ENCODE measurements at places on chromosomes 16 and 17.

DNA sequence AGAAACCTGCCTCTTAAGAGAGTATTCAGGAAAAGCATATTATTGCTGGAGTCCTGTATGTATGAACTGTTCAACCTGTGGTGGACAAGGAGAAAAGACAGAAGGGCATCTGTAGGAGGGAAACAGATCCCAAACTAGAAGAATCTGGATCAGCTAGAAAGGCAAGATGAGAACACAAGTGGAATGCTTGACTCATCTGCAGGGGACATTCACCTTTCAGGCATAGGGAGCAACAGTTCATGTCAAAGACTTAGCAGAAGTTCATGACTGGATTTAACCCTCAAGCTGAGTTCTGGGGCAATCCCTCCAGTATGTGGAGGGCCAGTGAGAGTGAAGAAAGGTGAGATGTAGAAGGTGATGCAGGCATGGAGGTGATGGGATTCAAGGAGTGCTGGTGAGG, 135.9 kb upstream of the DYNLRB2 start:
- DNase-seq: no peak

GRCh38 chr17:68759343-68760140, 158.4 kb upstream of the FAM20A start:
- peak; percentile 9 for DNase-seq

GRCh38 chr17:42188749-42189650, 3.7 kb upstream of the HCRT start:
- DNase-seq: no peak

GRCh38 chr17:62892870-62893338, 73.1 kb upstream of the TANC2 start:
- DNase-seq: peak; percentile 19

- no peak for DNase-seq
Measured at GRCh38 chr16:89102481-89103073, 8.9 kb downstream of the ACSF3 start.

DNA sequence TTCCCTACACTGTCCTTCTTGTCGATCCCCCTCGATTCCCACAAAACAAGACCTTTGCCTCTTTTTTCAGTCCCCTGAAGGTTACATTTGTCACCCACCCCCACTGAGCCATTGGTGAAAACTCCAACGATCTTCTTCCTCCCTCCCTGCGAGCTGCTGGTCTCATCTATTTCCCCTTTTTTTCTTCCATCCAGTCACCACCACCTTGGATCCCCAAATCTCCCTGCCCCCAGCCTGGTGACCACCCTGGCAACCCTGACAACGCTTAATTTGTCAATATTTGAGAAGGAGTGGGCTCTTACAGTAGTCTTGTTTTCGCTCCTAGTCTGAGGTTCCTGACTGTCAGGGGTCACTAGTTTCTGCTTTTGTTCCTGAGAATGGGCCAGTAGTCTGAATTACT, 62.9 kb downstream of the SMPD3 start:
- DNase-seq: no peak

DNA sequence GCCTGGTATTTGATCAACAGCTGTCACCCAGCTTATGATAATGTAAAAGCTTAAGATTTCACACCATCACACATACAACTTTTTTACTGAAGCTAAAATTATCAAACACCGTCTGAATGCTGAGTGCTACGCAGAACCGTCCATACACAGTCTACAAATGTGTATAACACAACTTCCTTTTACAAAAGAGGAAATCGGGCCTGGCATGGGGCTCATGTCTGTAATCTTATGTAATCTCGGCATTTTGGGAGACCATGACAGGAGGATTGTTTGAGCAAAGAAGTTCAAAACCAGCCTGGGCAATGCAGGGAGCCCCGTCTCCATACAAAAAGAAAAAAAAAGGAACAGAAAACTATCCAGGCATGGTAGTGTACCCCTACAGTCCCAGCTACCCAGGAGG, 19.6 kb upstream of the QRICH2 start:
- no peak for DNase-seq

- DNase-seq: peak; percentile 77
Measured at GRCh38 chr17:1486802-1487695, 5.4 kb downstream of the MYO1C start.

DNA sequence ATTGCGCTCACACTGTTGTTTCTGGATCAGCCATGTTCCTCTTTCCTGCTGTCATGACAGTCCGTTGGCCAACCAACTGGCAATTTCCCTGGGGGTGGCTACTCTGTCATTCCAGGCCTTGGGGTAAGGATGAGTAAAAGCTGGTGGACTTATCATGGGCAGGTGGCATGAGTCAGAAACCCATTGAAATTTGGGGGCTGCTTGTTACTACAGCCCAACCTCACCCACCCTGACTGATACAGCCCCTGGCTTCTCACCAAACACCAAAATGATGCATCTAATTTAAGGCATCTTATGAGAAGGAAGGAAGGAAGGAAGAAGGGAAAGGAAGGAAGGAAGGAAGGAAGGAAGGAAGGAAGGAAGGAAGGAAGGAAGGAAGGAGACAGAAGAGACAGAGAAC, 53.9 kb upstream of the CRHR1 start:
- no peak for DNase-seq

DNA sequence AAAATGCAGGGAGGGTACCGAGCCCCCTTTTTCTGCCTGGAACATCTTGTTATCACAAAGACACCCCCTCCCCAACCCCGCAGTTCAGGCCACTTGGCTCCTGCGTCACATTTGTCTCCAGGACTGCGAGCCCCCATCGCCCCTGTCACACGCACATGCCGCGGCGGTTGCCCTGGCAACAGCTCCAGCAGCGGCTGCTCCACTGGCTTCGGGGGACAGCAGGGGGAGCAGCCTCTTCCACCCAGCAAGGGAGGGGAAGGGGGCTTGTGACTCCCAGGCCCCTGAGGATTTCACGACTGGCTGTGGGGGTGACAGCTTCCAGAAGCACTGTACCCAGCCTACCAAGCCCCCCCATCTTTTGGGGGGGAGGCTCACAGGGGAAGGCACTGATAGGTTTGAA, 2.6 kb downstream of the BAIAP3 start:
- DNase-seq: no peak

DNA sequence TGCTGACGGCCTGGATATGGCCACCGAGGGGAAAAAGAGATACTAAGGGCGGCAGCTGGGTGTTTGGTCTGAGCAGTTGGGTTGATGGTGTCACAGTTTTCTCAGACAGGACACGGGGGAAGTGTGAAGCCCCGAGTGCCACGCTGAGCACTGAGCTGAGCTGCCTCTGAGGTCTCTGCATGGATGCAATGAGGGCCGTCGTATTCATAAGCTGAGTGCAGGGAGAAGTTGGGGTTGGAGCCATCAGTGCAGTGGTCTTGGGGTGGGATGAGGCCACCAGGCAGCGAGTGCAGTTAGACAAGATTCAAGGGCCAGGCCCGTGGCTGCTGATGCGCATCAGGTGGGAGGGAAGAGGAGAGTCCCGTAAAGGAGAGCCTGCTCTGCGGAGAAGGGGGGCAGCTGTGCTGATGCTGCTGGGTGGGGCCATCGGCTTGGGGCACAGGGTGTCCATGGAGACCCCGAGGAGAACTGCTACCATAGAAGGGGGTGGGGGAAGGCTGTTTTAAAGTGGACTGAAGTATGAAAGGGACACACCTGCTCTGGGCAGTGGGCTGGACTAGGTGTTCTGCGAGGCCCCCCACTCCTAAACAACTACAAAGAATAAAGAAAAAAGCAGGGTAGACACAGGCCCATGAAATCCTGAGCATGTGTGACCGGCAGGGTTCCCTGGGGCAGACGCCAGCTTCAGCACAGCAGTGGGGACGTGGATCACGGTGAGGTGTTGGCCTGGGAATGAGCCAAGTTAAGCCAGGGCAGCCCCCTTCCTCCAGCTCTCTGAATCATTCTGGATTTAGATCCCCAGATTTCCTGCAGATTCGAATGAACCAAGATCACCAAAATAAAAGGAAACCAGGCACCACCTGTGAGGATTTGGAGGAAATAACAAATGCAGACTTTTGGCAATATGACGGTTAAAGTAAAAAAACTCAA, 19.7 kb downstream of the IL34 start:
- DNase-seq: no peak

GRCh38 chr17:1322014-1322428, 42.6 kb downstream of the TRARG1 start:
- DNase-seq: no peak

DNA sequence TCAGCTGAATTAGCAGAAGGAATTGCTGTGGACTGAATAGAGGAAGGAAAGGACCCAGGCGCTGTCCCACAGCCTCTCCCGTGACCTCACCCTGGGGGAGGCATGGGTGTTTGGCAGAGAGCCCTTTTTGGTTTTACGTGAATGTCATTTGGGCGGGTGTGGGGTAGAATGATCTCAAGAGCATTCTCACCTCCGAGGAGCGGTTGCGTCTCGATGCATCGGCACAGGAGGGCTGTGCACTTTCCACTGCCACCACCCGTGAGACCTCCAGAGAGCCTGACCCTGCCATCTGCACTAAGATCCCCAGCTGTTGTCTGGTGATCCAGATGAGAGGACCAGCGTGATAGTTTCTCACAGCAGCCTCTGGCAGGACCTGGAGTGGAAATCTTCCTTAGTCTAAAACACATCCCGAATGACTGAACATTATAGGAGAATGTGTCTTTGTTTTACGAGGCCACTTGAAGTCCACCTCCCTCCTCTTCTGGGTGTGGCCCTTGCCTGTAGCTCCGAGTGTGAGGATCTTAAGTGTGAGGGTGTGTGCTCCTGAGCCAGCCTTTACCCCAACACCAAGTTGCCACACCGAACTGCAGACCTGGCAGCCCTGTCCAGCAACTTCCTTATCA, 29.3 kb downstream of the FOXK2 start:
- peak; percentile 11 for DNase-seq

DNA sequence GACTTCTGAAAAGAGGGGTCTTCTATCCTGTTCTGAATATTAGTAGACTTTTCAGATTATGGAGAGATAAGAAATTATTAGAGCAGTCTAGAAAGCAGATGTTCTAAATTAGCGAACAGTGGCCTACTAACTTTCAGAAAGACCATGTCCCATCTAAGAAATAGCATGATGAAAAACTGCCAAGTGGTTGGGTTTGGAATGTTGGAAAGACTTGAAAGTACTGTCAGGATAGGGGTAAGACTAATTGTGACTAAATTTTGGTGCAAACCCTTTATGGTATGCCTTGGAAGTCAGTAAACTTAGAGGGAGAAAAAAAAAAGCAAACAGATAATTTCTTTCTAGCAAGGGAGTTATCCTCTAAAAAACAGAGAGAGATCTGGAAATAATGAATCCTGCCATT, 41.1 kb downstream of the TANGO6 start:
- no peak for DNase-seq

- DNase-seq: no peak
Measured at GRCh38 chr17:10337976-10338375, 34.8 kb downstream of the MYH13 start.

DNA sequence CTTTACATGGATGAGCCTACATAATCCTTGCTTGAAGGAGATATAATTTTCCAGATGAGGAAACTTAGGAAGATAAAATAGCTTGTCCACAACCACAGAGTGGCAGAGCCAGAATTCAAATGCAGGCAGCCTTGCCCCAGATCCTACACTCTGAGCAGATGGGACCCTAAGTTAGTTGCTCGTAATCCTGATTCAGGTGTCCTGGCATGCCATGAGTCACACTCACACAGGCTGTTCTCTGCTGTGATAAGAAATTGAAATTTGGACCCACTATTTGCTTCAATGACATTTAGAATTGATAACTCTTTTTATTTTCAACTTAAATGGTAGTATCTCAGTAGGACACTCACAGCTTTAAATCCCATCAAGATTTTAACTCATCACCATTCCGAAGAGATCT, 150.7 kb upstream of the CACNG5 start:
- no peak for DNase-seq

DNA sequence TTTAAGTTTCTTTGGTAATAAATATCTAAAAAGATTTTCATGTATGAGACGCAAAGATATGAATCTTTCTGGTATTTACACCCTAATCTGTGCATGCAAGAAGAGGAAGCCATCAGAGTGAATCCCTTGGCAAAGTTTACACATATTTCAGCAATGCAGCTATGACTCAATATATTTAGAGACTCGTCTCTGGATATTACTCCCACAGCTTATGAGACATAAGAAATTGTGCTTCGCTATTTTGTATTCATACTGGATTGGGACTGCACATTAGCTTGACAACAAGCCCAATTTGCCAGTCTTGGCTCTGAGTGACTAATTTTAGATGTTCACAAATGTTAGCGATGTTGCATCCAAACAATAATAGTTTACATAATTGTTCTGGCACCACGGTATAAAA, 532.0 kb downstream of the CDH11 start:
- DNase-seq: no peak

GRCh38 chr16:57061084-57061905, 31.1 kb upstream of the CPNE2 start:
- no peak for DNase-seq

GRCh38 chr17:59311051-59311468, 20.4 kb upstream of the YPEL2 start:
- DNase-seq: peak; percentile 75

DNA sequence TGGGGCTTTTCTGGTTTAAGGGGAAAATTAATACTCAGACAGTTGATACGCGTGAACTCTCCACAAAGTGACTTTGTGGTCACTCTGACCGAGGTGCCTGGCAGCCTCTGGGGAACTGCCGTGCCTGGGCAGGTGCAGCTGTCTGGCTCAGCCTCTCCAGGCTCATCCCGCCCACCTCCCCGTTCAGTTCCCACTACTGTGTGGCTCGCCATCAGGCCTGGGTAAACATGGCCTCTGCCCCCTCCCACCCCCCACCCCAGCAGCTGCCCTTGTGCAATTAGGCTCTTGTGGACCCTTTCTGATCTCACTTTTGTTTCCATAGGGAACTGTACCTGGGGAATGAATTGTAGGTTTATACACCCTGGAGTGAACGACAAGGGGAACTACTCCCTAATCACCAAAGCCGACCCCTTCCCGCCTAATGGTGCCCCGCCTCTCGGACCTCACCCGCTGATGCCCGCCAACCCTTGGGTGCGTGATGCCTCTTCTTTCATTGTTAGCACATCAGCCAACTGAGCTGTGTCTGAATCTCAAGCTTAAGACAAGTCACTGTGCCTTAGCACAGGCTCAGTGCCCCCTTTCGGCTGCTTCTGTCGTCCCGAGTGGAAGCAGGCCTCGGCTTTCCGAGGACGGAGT, 27.8 kb downstream of the ZC3H18 start:
- no peak for DNase-seq

GRCh38 chr17:52673791-52674190, 515.3 kb upstream of the CA10 start:
- DNase-seq: no peak

- no peak for DNase-seq
Measured at GRCh38 chr17:37512442-37513068, 22.9 kb downstream of the DUSP14 start.

DNA sequence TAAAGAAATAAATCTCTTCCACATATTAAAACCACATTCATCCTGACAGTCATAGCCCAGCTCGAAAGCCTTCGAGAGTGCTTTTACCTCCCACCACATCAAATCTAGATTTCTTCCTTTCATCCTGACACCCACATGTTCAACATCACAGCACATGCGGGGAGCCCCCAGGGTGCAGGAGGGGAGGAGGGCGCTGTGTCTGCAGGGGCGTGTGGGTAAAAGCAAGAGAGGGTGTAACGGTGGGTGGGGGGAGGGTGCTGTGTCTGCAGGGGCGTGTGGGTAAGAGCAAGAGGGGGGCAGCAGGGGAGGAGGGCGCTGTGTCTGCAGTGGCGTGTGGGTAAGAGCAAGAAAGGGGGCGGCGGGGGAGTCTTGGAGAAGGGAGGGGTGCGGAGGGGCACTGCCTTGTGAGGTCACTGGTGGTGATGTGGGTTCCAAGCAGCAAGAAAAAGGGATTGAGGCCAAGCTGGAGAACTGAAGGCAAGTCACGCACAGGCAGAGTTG, 34.7 kb downstream of the ADCY9 start:
- peak; percentile 16 for DNase-seq

GRCh38 chr17:59220328-59221158, at the start of gene GDPD1:
GDPD1 (plus strand) TSS chr17:59220511; CDS start chr17:59220610, 99 bp downstream.
- peak; percentile 97 for DNase-seq
